RPMI7951 (cell line): ENCODE measurements at places on chromosomes 5 and 9. TPM values are rescaled to one million over a fixed set of nuclear protein-coding genes. Genes with fewer than 3 reads are reported as not detected.

DNA sequence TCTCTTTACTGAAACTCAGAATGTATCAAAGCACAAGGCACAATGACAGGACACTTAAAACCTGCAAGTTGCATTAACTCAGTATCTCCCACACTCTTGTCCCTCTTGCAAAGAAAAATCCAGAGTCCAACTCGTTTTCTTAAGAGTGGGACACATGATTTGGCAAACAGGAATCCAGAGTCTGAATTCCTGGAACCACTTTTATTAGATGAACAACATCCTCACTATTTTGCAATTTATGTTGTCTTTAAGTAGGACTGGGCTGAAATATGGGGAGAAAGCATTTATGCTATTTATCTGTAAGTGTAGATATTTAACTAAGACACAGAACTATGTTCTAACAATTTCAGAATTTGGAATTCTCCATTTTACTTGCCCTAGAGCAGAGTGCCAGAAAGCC, 69.1 kb downstream of the ABCA1 start:
- no peak for DNase-seq

SLCO6A1 gene
- 0.29 and 0.60 TPM in 2 replicates for total RNA-seq

GRCh38 chr9:33245341-33245740, 5.4 kb downstream of the SPINK4 start:
- DNase-seq = no peak

DNA sequence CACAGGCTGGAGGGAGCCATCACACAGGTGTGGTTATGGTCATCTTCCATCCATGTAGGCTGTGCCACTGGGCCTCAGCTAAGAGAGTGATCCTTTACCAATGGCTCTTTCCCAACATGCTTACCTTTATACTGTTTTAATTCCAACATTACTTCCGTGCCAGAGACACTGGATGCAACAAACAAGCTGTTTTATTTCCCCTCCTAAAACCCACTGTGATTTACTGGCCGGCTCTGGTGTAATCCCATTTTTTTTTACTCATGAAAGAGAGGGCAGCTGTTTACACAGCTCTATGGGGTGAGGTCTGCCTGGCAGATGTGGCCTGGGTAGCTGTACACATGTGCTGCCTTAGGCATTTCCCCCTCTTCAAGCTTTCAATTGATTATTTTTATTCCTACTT, 58.5 kb downstream of the MACROH2A1 start:
- no peak for DNase-seq

PRUNE2 gene
- total RNA-seq = 0.10 and 0.12 TPM in 2 replicates

- DNase-seq = no peak
These were observed 535.3 kb downstream of the EFNA5 start for GRCh38 chr5:107135391-107135790.
